ENCODE measurements at places on chromosomes 13 and 19.
A peak's percentile ranks its signal among the peaks of the same experiment; 100 is the strongest.

GRCh38 chr13:31441800-31442510, 242.2 kb downstream of the B3GLCT start:
- DNase-seq = no peak

DNA sequence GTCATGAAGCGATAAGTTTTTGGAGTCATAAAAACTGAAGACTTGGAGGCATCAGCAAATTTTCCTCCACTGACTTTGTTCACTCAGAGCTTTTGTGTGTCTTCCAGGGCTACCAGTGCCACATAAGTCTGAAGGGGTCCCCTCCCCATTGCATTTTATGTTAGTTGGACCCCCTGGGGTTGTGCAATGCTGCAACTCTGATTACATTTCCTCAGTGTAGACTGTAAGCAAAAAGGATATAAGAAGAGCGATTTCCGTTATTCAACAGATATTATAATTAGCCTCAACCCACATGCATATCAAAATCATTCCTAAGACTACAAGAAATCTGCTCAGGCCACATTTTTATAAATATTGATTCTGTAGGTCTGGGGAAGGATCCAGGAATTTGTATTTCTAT, 324.0 kb downstream of the TDRD3 start:
- no peak for DNase-seq

- DNase-seq = no peak
These were observed 90.2 kb downstream of the ATP11A start for GRCh38 chr13:112779856-112780604.

DNA sequence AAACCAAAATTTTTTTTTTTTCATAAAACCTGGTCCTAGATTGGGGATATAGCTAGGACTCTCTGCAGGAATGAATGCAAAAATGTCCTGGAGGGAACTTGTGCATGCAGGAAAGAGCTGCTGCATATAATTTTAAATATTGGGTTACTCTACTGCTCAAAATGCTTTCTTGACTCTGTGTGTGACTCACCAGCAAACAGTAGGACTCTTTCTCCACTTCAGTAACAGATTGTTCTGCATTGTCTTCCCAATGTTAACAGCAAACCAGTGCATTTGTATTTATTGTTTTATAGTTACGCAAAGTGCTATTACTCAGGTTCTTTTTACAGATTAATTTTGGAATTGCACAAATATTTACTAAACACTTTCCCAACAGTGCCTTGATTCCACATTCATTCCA, 163.7 kb upstream of the KL start:
- DNase-seq = no peak

DNA sequence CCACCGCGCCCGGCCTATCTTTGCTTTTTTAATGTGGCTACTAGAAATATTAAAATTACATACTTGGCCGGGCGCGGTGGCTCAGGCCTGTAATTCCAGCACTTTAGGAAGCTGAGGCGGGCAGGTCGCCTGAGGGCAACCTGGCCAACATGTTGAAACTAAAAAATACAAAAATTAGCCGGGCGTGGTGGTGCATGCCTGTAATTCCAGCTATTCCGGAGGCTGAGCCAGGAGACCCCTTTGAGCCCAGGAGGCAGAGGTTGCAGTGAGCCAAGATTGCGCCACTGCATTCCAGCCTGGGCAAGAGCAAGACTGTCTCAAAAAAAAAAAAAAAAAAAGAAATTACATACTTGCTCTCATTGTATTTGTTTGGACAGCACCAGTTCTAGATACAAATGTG, 34.8 kb upstream of the DPRX start:
- DNase-seq = no peak

DNA sequence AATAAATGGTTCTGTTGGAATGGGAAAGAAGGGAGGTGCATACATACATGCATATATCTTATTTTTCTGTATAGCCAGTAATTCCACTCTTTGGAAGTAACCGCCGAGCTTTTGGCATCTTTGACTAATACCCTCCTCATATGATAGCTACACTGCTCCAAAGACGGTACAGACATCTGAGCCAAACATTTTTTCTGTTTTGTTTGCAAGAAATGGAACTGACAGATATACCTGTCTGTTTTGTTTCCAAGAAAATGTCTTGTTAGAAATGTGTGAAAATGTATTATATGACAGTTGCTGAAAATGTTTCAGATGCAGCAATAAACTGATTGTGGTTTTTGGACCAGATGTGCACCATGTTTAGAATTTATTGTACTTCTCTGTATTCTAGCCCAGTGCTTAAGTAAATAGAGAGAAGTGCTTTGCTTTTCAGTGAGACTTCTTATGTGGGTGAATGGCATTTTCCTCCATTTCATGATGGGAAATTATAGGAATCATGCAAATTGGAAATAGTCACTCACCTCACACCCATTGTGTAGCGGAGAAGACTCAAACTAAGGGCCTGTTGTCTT, 396.9 kb downstream of the KCNRG start:
- DNase-seq = no peak

- no peak for DNase-seq
These were observed 8.4 kb downstream of the EPHX3 start for GRCh38 chr19:15223649-15224361.

DNA sequence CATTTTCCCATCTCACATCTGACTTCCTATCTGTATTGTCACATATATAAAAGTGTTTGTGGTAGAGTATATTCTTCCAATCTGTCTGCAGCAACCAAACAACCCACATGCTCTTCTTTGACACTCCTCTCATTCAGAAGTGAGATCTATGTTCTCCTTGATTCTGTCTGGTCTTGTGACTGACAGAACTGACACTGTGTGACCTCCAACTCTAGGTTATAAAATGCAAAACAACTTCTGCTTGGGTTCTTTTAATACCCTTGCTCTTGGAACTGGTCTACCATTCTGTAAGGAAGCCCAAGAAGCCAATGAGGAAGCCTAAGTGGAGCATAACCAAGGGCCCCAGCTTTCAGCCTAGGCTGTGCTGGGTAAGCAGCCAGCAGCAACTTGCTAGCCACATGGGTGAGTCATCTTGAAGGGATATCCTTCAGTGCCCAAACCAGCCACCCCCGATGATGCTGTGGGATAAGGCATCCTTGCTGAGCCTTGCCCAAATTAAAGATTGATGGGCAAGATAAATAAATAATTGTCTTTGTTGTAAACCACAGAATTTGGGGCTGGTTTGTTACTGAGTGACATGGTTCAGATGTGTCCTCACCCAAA, 18.4 kb upstream of the ITM2B start:
- DNase-seq = peak; percentile 79

DNA sequence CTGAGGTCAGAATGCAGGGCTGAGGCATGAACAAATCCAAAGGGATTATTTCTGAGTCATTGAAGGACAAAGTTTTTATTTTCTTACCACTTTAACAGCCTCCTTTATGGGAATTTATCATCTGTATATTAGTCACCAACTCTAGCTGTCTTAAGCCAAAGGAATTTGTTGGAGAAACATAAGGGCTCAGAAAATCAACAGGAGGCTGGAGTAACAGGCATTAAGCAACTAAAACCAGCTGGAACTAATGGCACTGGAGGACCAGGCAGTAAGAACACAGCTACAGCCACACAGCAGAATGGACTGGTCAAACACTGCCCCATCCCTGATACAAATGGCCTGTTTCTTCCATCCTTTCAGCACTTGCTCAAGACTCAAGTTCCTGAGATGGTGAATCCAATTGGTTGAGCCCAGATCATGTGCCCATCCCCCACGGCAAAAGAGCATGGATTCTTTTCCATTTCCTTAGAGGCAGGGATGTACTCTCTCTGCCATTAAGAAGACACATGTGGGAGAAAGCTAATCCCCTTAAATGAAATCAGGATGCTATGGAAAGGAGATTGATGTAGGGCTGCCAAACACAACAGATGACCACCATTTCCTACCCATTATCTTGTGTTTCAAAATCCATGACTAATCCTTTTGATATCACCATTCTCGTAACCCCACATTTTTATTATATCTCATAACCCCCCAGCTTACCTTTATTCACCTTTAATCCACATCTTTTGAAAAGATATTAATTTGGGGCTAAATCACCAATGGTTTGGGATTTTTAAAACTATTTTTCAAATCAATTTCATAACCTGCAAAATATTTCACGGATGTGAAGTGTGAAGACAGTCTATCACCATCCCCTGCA, 157.0 kb upstream of the FNDC3A start:
- DNase-seq = no peak

- peak; percentile 82 for DNase-seq
These were observed 25.0 kb downstream of the TSSK6 start for GRCh38 chr19:19490214-19490968.

DNA sequence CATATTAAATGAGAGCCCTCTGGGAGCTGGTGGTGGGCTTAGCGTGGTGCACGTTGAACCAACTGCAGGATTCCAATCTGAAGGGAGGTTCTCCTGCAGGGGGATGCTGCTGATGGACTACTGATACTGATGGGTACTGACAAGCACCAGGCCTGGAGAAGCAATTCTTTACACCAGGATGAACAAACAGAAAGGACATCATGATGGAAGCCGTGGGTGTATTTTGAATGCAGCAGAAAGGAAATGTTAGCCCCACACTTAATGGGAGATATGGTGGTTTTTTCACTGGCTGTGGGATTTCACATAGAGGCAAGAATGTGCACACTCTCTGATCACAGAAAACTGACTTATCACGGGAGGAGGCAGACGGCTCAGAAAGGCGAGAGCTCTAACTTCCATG, 299.7 kb downstream of the TEX29 start:
- no peak for DNase-seq

GRCh38 chr19:33627526-33627925, 5.8 kb downstream of the CHST8 start:
- no peak for DNase-seq

DNA sequence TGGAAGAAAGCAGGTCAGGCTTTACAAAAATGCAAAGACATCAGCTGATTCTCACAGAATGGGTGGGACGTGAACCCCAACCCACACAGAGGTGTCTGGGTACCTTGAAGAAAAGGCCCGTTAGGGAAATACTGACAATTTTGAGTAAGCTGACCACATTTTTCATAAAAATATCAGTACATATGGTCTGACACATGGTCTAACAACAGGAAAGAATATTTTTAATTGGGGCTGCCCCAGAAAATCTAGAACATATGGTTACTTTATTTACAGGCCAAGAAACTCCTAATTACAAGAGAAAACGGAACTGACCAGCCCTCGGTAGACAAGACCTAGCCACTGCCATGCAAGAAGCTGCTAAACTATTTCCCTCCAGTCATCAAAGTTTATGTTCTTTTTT, 48.7 kb upstream of the ITM2B start:
- DNase-seq = no peak

GRCh38 chr19:10971107-10971726, 10.4 kb downstream of the SMARCA4 start:
- peak; percentile 84 for DNase-seq

DNA sequence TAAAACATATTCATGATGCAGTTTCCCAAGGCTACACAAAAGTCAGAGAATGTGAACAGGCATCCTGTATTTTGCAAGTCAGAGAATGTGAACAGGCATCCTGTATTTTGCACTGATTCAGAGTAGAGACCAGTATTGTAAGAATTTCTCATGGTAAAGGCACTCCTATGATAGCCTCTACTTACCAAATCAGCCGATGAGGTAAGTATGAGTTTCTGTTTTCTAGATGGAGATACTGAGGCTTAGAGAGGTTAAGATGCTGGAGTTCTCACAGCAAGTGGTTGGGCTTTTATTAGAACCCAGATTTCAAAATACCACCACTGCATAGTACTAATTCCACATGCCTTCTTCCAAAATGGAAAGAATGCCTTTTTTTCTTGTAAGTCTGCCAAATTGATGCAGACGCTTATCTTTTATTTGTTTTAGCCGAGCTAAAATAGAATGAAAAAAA, 12.3 kb downstream of the TPT1 start:
- no peak for DNase-seq

GRCh38 chr19:51123381-51123800, 1.3 kb upstream of the SIGLEC9 start:
- DNase-seq = peak; percentile 85

GRCh38 chr19:29201855-29202254, 11.1 kb downstream of the UQCRFS1 start:
- no peak for DNase-seq

GRCh38 chr13:65679240-65679639, 1550.9 kb downstream of the PCDH9 start:
- no peak for DNase-seq
